ENCODE measurements at places on chromosomes 6 and 20. TPM values are rescaled to one million over a fixed set of nuclear protein-coding genes. Genes with fewer than 3 reads are reported as not detected.

Gene TAGAP
- 2.7 TPM for total RNA-seq

Gene TRIM40
- total RNA-seq, result not detected

Gene KIAA1755
- total RNA-seq, result not detected

Gene TFAP2B
- total RNA-seq, result 6.8 TPM

Gene ADIG
- total RNA-seq, result not detected

DNA sequence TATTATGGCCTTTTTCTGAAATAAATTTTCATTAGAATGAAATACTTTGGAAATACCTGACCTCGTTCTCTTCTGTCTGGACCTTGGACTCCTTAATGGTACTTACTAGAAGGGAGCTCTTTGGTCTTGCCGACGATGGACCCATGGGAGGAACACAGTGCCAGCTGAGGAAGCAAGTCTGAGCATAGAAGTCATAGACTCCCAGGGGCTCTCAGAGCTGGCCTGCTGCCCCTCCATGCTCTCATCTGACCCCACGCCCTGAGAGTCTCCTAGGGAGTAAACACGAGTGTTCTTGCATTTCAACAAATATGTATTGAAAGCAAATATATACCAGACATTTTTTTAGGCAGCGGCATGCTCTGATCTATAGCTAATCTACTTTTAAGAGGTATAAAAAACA, 87.8 kb downstream of the PLEKHG1 start:
- no peak for DNase-seq

DNA sequence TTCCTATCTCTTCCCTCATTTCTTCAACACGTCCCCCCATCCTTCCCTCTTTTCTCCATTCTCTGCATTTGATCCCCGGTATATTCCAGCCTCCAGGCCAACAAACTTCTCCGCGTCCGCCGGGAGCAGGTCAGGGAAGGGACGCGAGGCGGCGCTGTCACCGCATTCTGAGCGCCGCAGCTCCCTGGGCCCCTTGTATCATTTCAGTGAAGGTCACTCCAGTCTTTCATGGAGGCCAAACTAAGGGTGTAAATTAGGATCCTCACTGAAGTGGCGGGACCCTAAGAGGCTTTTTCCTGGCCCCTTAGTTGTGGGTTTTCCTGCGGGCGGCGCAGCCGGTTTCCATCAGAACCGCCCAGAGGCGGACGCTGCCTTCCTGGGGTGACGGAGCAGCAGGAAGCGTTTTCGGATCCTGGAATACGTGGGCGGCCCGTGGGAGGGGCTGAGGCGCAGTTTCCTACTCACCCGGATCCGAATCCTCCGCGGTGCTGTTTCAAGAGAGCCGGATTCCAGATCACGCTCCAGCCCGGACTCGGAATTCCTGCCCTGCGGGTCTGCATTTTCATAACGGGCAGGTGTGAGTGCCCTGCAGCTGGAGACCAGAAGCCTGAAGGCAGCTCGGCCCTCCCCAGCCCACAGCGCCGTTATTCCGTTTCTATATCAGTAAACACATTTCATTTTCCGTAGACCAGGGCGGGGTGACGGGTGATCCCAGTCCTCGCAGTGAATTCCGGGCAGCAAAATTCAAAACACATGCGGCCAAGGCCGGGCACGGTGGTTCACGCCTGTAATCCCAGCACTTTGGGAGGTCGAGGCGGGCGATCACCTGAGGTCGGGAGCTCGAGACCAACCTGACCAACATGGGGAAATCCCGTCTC, 3.6 kb upstream of the MICA start:
- DNase-seq, result peak; percentile 99

- no peak for DNase-seq
Observed at GRCh38 chr20:36318166-36318565, 12.0 kb downstream of the DLGAP4 start.

DNA sequence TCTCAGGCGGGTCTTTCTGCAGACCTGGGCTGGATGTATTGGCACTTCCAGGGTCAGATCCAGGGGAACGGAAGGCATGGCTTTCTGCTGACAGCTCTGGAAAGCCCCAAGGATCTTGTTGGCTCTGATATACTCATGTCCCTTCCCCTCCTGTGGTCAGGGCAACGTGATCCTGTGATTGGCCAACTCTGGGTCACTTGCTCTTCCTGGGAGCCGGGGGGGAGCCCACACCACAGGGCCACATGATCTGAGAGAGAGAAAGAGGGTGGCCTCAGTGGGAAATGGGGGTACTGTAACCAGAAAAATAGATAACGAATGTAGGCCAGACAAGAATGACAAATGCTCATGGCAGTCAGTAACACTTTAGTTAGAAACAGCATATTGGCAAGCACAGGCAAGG, 223.0 kb downstream of the NFATC2 start:
- DNase-seq, result no peak

DNA sequence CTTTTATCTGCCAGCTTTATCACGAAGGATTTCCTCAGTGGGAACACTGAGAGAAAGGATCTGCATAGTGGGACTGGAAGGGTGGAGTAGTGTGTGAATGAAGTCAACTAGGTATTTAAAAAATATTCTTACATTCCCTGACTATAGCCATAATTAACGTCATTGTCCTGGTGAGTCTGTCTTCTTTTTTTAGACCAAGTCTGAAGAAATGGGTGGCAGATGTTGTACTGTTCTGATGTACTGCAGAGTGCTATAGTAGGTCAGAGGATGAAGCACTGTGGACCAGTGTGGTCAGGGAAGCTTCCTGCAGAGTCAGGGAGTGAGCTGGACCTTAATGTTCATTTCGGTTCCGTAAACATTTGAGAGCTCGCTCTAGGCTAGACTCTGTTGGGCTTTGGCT, 11.9 kb downstream of the TULP4 start:
- no peak for DNase-seq

GRCh38 chr6:158230967-158231550, 62.9 kb downstream of the GTF2H5 start:
- DNase-seq, result no peak

- no peak for DNase-seq
Observed at GRCh38 chr20:35586751-35587425, 28.7 kb upstream of the SPAG4 start.

DNA sequence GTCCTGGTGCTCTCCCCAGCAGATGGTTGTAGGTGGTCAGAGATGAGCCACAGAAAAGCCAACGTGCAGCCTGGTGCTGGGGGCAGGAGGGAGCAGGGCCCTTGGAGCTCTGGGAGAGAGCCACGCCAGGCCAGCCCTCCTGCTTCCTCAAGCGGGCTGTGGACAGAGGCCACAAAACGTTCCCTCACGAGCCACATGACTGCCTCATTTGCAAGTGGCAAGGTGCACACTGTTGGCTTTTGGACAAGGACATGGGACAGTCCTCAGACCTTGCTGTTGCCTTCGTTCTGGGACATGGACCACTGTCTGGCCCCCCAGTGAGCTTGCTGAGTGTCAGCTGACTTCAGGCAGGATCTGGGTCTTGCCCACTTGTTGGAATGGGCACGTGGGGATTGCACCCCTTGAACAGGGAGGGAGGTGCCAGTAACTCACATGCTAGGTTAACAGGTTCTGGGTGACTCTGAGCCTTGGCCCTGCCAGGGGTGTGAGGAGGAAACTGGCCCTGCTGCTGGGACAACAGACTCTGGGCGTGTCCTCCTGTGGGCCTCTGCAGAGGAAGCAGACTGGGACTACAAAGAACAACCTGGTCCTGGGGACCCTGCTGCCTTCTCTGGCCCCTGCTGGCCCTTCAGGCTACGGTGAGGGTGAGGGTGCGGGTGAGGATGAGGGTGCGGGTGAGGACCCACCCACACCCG, 2.6 kb downstream of the SLCO4A1 start:
- no peak for DNase-seq

DNA sequence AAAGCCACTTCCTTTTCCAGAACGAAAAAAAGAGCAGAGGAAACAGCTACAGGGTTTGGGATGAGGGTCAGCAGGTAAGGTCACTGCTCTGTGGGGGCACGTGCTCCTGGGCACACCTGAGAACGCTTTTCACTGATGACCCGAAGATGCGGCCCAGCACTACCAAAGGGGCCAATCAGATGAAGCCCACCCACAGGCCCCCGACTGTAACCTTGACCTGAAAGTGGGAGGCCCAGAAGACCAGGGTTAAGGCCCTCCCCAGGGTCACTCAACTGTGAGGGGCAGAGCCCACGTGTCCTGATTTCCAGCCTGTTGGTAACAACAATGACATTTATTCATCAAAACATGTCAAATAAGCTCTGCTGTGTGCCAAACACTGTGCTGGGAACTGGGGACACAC, 108.0 kb downstream of the BMP7 start:
- no peak for DNase-seq

DNA sequence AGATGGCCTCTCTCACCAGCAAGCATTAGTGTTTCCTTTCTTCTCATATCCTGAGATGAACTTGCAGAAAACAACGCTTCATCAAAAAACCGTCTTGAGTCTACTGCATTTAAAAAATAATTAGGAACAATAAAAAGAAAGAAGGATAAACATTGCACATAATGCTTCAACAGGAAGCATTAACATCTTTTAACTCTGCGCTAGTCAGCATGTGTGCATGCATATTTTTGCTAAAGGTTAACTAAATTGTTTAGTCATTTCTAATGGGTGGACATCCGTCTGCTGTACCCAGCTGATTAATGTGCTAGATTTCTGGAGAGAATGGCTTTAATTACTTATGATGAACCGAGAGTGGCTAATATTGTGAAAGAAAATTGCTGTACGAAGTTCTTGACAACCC, 349.3 kb downstream of the SOX4 start:
- DNase-seq, result no peak

- no peak for DNase-seq
Observed at GRCh38 chr6:70622461-70622860, 45.2 kb upstream of the SMAP1 start.

DNA sequence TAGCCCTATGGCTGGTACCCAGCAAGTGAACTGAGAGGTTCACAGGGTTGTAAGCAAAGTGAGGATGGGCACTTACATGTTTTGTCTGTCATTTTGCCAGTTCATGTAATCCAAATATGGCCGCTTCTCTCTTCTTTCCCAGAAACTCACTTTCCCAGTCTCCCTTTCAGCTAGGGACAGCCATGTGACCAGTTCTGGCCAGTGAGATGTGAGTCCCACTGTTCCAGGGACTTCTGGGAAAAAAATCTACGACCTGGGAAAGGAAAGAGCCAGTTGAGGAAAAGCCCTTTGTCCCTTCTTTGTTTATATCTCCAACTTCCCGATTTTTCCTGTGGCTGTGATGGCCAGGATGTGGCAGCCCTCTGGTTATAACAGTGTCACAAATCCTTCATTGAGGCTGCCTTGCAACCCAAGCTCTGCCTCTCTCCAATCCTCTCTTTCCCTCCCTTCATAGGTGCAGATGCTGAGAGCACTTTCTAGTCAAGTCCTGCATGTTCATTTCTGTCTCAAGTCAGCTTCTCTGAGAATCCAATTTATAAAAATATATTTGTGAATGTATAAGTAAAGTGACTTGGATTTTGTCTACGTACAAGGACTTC, 148.6 kb upstream of the ZFP64 start:
- DNase-seq, result no peak

- no peak for DNase-seq
Observed at GRCh38 chr6:139108378-139108777, 26.5 kb upstream of the HECA start.
